ENCODE measurements at places on chromosomes 1 and 21.

DNA sequence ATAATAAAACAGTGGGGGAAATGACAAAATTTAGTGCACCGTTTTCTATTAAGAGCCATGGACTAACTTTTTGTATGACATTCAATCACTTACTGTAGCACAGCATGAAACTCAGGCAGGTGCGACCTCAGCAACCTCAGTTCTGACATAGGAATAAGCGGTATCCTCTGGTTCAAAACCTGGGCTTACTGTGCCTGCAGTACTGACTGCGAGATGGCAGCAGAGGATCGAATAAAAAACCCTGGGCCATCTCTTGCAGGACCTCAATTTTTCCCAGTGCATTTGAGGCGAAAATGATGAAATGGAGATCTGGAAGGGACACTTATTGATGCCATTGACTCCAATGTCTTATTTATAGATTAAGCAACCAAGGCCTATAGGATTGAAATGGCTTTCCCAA, 214.7 kb downstream of the ADGRL2 start:
- DNase-seq: no peak

GRCh38 chr1:39026866-39027507, 837 bp downstream of the NDUFS5 start:
- no peak for DNase-seq

GRCh38 chr1:243959998-243960397, 91.1 kb upstream of the ZBTB18 start:
- no peak for DNase-seq

- no peak for DNase-seq
These were observed 46.2 kb downstream of the PLPP3 start for GRCh38 chr1:56533197-56533596.

- no peak for DNase-seq
These were observed 55.3 kb downstream of the NDUFS5 start for GRCh38 chr1:39081271-39082009.

- no peak for DNase-seq
These were observed 13.2 kb upstream of the QSOX1 start for GRCh38 chr1:180141381-180141934.

GRCh38 chr1:10782491-10783244, 13.8 kb downstream of the CASZ1 start:
- no peak for DNase-seq

GRCh38 chr1:32291145-32291707, 657 bp upstream of the HDAC1 start:
- DNase-seq: no peak

GRCh38 chr1:85078903-85079302, 30.6 kb upstream of the MCOLN3 start:
- DNase-seq: no peak

DNA sequence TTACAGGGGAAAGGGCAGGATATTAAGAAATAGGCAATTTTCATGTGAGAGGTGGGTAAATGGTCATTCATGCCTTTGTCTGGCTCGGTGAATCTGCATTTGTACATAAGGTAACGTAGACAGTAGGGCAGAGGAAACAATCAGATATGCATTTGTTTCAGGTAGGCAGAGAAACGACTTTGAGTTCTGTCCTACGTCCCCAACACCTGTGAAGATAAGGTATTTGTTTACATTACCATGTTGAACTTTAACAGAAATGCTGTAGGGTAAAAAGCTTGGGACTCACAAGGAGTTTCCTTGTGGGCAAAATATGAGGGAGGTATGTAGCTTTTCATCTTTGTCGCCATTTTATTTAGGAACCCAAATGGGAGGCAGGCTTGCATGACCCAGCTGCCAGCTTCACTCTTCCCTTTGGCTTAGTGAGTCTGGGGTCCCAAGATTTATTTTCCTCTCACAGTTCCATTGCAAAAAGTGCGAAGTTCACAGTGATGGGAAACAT, 31.4 kb downstream of the B3GALT5 start:
- no peak for DNase-seq

DNA sequence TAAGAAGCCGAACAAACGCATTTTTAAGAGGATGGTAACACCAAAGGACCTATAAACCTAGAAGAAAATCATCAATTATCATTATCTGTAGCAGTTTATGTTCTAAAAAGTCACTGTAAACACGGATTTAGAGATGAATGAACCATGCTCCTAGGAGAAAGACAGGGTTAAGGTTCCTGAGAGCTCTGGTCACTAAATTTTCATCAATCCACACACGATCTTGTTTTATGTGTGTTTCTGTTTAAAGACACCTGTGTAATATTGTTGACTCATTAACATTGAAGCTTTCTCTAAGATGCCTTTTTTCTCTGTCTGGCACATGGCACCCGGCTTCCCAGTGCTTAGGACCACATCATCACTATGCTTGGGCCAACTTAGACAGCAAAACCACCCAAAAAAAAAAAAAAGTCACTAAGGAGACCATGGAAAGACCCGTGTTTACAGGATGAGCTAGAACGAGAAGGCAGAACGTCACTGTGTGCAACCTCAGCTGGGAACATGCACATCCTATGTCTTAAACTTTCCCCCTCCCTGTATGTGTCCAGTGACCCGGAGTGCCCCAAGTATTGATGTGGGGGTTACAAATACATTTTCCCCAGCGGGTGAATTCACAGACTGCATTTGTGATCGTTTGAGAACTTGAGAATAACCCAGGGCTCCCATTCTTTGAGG, 55.8 kb upstream of the PDE9A start:
- DNase-seq: no peak

DNA sequence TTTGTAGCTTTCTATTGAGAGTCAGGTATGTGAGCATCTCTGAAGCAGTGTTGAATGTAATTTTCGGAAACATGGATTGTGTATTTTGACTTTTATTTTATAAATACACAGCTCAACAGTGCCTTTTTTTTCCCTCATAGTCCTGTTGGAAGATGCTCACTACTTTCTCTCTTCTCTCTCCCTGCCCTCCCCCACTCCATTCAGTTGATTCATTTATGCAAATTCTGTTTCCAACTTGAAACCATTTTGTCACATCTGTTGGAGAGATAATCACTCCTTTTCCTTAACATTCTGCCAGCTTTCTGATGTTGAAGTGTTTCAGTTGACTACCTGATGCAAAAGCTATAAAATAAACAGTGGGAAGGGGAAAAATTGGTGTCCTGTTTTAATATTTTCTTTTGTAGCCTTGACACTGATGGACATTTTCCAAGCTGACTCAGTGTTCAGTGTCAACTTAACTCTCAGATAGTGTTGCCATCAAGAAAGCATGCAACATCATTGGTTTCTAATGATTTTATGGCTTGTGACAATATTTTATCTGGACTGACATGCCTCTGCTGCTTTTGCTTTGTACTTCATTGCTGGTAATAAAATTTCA, 194.5 kb downstream of the HS2ST1 start:
- no peak for DNase-seq

- DNase-seq: no peak
These were observed 781.1 kb upstream of the ADGRL4 start for GRCh38 chr1:79787631-79788030.

- DNase-seq: no peak
These were observed 133.4 kb downstream of the COP1 start for GRCh38 chr1:176073524-176074157.

DNA sequence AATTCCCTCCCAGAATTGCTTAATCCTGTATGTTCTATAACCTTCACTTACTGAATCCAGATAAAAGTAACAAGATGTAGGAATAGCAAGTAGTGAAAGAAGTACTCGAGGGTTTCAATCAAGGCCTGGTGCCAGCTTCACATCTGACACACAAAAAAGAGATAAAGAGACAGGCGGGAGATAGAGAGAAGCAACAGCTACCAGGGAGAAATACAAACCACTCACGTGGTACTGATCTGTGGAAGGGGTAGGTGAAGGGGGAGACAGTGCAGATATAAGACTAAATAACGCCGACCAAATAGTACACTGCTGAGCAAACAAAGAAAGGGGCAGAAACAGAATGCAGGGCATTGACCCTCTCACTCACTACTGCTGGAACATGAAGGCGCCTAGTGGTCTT, 295.2 kb downstream of the NEGR1 start:
- DNase-seq: no peak

GRCh38 chr1:156379420-156380165, 10.6 kb downstream of the RHBG start:
- no peak for DNase-seq

GRCh38 chr1:76591461-76591860, 275.8 kb upstream of the ST6GALNAC5 start:
- no peak for DNase-seq

GRCh38 chr1:202349206-202349928, 868 bp downstream of the PPP1R12B start:
- no peak for DNase-seq

GRCh38 chr1:50985094-50985493, 15.0 kb downstream of the CDKN2C start:
- no peak for DNase-seq

DNA sequence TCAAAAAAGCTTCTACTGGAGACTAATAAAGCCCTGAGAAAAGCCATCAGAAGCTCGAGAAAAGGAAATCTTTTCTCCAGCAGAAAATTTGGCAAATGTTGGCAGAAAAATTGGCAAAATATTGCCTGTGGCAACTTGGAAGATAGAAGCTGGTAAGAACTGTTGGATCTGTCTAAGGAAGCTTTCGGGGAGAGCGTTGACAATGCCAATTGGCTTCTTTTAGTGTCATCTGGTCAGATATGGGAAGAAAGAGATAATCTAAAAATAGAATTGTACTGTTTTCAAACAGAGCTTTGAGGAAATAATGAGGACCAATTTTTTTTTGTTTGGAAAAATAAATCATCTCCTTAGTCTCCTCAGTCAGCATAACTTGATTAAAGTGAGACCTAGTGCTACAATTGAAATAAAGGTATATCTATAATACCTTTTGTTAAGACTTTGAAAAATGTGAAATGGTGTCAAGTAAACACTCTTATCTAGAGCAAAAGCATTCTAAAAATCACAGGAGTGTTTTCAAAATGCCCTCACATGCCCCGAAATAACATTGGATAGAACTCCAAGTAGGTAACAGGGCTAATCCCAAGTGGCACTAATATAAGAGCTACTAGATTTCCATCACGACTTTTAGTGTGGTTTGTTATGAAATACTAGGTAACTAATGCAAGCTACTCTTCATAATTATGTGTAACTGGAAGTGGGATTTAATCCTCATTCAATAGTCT, 882.2 kb upstream of the B3GALT2 start:
- DNase-seq: no peak

- DNase-seq: no peak
These were observed 13.5 kb downstream of the PDE9A start for GRCh38 chr21:42666925-42667324.

DNA sequence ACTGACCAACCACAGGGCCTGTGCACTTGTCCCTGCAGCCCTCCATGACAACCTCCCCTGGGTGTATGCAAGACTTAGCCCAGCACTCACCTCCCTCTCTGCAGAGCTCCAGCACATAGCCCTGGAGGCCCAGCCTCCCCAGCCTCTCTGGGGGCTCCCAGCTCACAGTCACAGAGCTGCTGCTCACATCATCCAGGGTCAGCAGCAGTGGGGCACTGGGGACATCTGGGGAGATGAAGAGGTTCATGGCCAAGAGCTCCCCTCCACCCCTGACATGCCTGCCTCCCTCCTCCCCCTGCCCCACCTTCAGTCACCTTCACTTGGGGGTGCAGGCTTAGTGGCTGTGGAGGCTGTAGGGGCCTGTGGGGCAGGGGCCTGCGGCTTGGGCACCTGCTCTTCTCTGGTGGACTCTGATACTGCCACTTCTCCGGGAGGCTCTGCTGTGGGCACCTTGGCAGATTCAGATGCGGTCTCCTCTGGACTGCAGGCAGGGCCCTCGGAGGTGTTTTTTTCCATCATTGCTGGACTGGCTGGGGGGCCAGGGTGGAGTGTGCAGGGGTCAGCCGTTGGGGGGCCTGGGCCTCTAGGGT, at the start of gene MYBPH:
TSS of gene MYBPH (minus strand) at position 590 of the 590 bp plus-strand sequence. CDS start at position 519, 71 bp downstream.
- no peak for DNase-seq

DNA sequence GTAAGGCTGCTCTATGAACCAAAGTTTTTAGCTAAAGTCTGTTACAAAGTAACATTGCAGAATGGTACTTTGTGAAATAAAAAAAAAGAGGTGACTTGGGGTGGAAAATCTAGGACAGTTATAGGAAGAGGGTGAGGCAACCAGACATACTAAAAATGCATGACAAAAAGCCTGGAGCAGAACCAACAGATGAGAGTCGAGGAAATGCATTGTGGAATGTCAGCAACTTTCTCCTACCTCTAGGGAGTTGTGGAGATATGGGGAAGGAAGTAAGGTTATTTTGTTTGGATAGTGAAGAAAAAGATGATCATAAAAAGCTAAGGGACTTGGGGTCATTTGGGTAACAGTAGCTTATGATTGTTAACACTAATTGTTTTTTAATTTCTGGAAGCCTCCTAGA, 295.6 kb downstream of the S1PR1 start:
- no peak for DNase-seq

DNA sequence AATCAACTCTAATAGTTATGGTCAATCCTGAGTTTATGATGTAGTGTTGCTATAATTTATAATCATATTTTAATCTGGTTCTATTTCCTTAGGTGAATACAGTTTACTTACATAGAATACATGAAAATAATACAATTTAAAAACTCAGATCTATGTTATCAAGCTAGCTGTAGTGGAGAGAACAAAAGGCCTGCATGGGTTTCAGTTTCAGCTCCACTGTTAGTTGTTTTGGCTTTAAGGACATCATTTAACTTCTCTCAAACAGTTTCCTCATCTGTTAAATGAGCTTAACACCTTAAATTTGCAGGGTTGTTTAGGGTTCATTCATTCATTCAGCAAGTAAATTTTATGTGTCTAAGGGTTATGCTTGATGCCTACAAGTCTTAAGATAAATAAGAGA, 98.4 kb upstream of the KIAA1614 start:
- no peak for DNase-seq

- DNase-seq: no peak
These were observed 56.4 kb downstream of the ELK4 start for GRCh38 chr1:205575294-205575885.

DNA sequence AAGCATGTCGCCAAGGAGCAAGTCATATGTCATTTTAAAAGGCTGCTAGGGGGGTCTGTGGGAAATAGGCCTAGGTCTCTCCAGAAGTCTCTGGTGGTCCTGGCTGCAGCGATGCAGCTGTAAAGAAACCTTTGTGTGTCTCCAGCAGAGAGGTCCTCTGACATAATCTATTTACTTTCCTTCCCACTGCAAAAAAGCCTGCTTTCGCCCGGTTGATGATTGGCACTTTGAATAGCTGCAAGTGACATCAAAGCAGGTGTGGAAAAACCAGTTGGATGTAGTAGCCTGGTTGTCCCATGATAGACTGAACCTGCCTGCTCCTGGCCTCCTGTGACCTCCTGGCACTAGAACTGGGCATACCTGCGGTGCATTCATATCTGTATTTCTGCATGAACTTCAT, 13.8 kb downstream of the RASSF5 start:
- DNase-seq: no peak

GRCh38 chr1:38923607-38924006, 18.0 kb downstream of the RHBDL2 start:
- DNase-seq: no peak

- DNase-seq: no peak
These were observed 58.7 kb upstream of the GADD45A start for GRCh38 chr1:67626090-67626860.

DNA sequence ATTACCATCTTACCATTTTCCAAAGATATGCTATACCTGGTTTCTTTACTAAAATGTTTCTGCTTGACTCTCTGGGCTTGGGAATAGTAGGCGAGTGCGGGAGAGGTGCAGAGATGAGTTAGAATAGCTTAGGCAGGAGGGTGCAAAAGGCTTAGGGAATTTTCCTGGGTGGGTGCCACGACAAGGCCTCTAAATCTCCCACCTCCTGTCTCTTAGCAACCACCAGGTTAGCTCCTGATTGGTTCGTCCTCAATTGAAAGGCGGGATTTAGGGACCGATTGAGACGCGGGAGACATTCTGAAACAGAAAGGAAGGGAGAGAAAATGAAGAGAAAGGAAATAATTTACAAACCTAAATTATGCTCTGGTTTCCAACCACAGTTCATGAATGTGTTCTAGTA, 3.1 kb downstream of the ACKR1 start:
- DNase-seq: no peak

All from omental fat pad (tissue), 4 donors.